ENCODE measurements at places on chromosomes 2 and 18.

DNA sequence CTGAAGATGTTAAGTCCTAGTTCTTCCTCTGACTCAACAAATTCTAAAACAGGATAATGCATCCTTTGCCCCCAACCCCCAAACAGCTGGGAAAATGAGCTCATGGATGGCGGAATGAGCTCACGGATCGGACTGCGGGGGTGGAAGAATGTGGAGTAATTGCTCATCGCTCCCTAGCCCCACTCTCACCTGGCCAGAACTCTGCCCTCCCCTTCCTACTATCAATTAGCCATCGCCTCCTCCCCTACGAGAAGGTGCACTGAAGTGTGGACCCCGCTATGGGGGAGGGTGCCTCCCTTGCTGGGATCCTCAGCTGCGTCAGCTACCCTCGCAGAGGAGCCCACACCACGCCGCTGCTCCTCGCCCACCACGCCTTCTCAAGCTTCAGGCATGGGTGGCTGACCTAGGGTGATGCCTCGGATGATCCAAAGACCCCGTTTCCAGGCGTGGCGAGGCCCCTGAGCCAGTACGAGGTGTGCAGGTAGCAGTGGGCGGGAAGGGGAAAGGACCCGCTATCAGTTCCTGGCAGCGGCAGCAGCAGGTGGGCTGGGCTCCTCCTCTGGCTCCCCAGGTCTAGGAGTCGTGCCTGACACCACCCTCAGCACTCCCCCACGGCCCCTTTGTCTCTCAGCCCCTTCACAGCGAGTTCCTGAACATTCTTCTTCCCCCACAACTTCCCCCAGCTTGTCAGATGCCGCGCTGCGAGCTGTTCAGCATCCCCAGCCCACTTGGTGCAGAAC lies 82.1 kb upstream of the POMC start:
- no peak for DNase-seq

DNA sequence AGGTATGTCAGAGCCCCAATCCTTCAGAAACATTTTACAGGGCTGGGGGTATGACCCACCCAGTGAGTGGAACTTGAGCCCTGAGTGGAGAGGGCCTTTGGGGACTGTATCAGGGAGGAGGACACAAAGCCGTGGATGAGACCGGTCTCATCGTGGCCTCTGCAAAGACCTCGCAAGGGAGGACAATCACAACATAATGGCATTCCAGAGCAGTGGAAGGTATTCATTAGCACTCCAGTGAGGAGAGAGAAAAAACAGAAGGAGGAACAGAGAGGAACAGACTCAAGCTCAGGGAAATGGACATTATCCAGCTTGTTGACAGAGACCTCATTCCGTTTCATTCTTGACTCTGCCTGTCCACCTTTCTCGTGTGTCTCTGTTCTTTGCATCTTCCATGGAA lies 38.8 kb upstream of the CTAGE1 start:
- DNase-seq = no peak

- DNase-seq = no peak
Observed at GRCh38 chr18:47985866-47986265, 55.4 kb upstream of the SMAD2 start.

DNA sequence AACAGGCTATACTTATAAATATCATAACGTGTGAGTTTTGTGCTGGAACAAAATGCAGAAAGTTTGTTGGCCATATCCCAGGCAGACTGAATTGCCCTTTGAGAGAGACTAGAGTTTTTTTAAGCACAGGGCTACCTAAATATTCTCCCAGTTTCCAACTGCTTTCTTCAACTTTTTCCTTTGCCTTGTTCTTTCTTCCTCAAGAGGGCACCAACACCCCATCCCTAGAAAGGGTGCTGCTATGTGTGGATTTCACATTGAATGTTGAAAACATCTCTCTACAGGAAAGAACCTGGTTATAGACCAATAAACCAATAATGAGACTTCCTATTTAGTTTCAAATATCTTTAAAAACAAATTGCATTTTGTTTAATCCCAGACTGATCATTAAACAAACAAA lies 87.9 kb downstream of the ICOS start:
- DNase-seq = no peak

GRCh38 chr2:134564549-134564948 lies 154.3 kb downstream of the TMEM163 start:
- DNase-seq = no peak

GRCh38 chr2:46837704-46838103 lies 77.9 kb downstream of the MCFD2 start:
- DNase-seq = no peak

- DNase-seq = no peak
Observed at GRCh38 chr2:226981791-226982326, 146.0 kb downstream of the RHBDD1 start.

GRCh38 chr2:19038071-19039015 lies 320.1 kb downstream of the OSR1 start:
- no peak for DNase-seq

GRCh38 chr18:26960911-26961310 lies 95.4 kb upstream of the AQP4 start:
- DNase-seq = no peak
